ENCODE measurements at places on chromosomes 6 and 20.

GRCh38 chr6:90442366-90442765 is 144.5 kb downstream of the MAP3K7 start:
- no peak for DNase-seq

DNA sequence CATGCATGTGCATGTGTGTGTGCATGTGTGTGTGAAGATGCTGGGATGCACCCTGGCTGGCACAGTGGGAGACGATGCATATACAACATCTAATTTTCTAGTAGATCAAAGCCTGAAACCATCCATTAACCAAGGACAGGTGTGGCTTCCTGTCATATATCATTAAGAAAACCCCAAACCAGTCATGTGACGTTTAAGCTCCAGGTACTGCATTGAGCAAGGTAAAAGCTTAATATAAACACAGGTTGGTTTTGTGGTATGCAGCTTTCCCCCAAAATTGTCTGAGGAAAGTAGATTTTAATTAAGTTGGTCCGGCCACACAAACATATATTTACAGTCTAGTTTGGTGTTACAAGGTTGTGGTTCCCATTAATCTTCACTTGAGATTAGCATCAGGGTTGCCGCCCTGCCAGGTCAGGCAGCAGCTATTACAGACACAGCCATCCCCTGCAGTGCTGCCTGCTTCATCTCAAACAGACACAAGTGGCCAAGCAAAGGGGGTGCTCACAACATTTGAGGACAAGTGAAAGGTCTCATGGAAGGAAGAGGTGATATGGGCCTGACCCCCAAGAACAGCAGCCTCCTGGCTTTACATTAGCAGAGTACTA is 48.6 kb upstream of the NAA20 start:
- DNase-seq: no peak

- peak; percentile 45 for DNase-seq
These were observed 18.7 kb downstream of the ADRM1 start for GRCh38 chr20:62321521-62321948.

DNA sequence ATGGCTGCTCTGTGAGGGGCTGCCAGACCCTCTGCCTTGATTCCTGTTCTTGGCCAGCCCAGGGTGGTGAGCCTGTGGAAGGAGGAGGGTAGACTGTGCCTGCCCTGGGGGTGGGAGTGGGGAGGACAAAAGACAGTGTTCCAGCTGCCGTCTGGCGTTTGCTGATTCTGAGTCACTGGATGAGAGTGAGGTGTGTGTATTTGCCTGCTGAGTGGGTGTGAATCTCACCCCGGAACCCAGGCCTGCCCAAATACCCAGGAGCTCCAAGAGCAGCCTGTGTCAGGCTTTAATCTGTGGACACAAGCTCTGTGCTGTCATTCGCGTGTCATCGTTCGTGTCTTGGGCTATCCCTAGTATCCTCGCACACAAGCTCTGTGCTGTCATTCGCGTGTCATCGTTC is 2.6 kb upstream of the LKAAEAR1 start:
- DNase-seq: no peak

- no peak for DNase-seq
These were observed 15.6 kb upstream of the CBFA2T2 start for GRCh38 chr20:33474097-33474873.

DNA sequence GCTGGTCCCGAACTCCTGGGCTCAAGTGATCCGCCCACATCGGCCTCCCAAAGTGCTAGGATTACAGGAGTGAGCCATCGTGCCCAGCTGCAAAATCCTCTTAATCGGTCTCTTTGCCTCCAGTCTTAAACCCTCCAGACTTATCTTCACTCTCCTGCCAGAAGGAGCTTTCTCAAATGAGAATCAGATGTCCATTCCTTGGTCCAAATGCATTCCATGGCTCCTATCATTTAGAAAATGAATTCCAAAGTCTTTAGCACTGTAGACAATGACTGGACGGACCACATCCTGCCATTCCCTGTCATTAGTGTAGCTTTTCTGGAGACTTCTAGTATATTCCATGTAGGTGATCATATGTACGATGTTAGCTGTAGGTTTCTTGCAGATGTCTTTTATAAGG is 141.9 kb downstream of the ID4 start:
- DNase-seq: no peak

DNA sequence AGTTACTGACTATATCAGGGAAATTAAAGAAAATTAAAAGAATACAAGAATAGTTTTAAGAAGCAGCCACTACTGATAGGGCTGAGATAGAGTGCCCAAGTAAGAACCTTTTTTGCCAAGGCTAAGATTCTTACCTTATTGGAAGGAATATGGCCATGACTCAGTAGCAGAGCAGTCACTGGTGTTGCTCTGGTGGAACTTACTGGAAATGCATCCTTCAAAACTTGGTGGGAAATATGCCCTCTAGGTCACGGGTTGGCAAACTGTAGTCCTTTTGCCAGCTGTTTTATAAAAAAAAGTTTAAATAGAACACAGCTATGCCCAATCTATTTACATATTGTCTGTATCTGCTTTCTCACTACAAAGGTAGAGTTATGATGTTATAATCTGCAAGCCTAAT is 6.0 kb downstream of the HSF2 start:
- no peak for DNase-seq

GRCh38 chr20:17721802-17722486 is 22.2 kb downstream of the BANF2 start:
- no peak for DNase-seq

DNA sequence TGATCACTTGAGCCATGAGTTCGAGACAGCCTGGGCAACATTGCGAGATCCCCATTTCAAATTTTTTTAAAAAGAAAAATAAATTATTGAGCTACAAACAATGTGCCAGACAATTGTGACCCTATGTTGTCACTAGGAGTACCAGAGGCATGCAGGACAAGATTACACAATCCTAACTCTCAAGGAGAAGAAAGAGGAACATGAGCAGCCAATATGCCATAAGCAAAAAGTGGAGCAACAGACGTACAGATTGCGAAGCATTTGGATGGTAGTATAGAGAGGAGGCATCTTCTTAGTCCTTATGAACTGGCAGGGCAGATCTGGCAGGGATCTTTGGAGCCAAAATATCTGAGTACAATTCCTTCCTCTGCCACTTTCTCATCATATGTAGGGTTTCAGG is 156.4 kb downstream of the OR2B2 start:
- no peak for DNase-seq

DNA sequence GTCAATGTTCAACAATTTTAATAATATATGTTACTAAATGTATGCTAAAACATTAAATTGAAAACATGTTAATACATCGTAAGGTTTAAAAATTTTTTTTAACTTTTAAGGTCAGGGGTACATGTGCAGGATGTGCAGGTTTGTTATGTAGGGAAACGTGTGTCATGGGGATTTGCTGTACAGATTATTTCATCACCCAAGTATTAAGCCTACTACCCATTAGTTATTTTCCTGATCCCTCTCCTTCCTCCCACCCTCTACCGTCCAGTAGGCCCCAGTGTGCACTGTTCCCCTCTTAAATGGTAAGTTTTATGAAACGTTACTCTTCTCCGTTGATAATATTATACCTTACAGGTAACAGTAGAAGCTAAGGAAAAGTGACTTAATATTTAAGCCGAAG is 15.8 kb downstream of the PDE7B start:
- no peak for DNase-seq

- DNase-seq: no peak
These were observed 578 bp downstream of the CD93 start for GRCh38 chr20:23085436-23086055.

DNA sequence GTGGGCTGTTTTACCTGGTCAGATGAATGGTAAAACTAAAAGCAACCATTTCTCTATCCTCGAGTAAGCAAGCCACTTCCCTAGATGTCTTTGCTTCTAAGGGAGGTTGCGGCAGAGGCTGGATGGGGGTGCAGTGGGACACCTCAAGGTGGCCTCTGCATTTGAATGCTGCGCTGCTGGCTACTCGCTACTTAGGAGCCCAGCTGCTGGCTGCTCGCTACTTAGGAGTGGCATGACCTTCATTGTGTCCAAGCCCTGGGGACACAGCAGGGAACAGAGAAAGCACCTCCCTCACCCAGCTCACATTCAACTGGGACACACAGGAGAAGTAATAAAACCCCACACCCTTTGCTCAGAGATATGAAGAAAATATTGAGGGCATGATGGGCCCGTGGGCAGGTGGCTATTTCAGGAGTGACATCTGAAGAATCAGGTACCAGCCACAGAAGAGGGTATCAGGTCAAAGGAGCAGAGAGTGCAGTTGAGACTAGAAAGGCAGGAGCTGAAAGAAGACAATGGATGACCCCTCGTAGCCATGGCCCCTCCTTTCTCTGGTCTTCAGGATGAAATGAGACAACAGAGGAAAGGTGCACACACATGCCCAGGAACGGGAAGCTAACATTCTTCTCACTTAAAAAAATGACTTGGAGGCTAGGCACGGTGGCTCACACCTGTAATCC is 149.4 kb downstream of the ZMYND8 start:
- DNase-seq: no peak

DNA sequence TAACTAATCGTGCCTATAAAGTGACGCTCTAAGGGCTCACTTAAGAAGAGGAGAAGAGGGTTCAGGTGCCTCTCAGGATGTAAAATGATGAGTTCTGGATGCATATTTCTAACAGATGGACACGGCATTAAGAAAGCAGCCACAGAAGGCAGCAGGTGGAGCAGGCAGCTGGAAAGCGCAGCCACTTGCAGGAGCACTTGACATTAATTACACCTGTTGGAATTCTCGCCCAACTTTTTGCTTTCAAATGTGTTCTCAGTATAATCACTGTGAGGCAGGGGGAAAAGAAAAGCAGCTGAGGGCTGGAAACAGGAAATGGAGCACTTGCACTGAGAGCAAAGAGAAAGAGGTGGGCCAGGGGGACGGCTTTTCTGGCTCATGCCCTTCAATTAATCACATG is 164.2 kb downstream of the NKAIN2 start:
- no peak for DNase-seq

- no peak for DNase-seq
These were observed 17.7 kb downstream of the DSP start for GRCh38 chr6:7559196-7559595.

GRCh38 chr6:157579467-157580031 is 198.6 kb downstream of the ZDHHC14 start:
- no peak for DNase-seq

- DNase-seq: no peak
These were observed 484.1 kb upstream of the HTR1E start for GRCh38 chr6:86453232-86453631.

DNA sequence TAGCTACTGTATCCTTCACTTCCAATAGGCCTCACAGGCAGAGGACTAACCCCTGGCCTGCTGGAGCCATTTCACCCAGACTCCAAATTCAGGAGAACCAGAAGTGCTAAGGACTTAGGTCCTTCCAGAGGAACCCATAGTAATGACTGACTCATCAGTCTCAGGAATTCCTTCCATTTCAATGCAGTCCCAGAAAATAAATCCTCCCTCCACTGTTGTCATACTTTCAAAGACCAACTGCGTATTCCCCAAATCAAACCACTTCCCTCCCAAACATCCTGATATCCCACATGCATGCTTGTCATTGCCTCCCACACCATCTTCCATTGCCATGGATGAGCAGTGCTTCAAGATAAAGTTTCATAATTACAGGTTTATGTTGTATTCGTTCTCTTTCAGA is 31.8 kb upstream of the NT5E start:
- DNase-seq: no peak

GRCh38 chr6:149642829-149643580 is 5.5 kb downstream of the KATNA1 start:
- DNase-seq: no peak

- DNase-seq: no peak
These were observed 30.5 kb downstream of the QRSL1 start for GRCh38 chr6:106659859-106660258.

GRCh38 chr6:3938715-3939367 is 89.7 kb downstream of the FAM50B start:
- no peak for DNase-seq

DNA sequence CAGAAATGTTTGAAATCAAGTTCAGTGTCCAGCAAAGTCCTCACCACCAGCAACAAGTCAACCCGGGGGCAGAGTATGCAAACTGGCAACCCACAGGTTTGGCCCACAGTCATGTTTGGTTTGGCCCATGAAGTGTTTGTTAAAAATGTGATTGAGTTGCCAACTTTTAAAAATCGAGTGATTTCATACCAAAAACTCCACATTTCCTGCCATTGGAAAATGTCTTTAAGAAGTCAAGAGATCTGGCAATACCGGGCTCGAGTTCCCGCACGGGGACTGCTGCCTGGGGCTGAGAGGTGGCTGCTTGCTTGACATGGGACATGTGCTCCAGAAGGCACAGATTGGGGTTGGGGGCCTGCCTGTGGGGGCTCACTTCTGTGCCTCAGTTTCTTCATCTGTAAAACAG is 36.1 kb downstream of the PREX1 start:
- DNase-seq: no peak

- no peak for DNase-seq
These were observed 127.9 kb downstream of the ZFAND3 start for GRCh38 chr6:37947468-37947867.

GRCh38 chr6:140729521-140729920 is 1355.1 kb upstream of the CITED2 start:
- DNase-seq: no peak

GRCh38 chr6:1082285-1082935 is 229.5 kb upstream of the FOXQ1 start:
- DNase-seq: no peak

DNA sequence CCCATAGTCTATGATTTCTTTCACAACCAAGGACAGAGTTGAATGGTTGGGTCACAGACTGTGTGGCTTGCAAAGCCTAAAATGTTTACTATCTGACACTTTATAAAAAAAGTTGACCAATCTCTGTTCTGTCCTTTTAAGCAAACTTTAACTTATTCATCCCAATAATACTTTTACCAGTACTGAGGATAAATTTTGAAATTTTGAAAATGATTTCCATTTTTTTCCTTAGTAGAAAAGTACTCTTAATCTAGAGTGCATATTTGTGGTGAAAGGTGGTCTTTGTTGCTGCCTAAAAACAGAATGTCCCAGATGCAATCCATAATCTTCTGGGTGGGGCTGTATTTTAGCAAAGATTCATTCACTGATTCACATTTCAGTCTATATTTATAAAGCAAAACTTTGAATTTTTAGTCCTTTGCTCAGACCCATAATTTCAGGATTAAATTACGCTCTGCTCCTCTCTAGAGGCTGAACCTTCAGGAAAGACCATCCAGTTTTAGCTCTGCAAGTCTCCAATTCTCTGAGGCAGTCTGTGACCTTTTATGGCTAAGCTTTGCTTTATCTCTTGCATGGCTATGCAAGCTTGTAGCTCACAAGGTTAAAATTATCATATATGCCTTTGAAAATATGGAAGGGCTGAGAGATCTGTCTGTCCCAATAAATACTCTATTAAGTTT is 573.5 kb downstream of the COL12A1 start:
- no peak for DNase-seq

GRCh38 chr6:149239573-149240209 is 77.8 kb upstream of the TAB2 start:
- DNase-seq: no peak

- DNase-seq: no peak
These were observed 21.5 kb upstream of the MAS1L start for GRCh38 chr6:29509239-29509638.

- DNase-seq: peak; percentile 29
These were observed 2.1 kb upstream of the HIVEP2 start for GRCh38 chr6:142946924-142947713.

DNA sequence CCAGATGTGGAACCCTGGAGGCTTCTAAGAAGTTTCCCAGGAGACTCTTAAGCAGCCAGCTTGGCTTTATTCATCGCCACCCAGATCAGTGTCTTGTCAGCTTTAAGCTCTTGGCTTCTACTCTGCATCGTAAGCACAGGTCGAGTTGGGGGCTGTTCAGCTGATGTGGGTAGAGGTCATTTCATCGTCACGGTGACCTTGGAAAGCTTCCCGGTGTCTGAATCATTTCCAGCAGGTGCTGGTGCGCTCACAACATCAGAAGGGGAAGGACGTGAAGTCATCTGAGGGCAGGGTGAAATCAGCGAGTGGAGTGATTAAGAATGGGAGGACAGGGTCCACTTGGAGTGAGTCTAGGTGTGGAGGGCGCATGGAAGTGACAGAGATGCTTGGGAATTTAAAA is 112.6 kb downstream of the SASH1 start:
- DNase-seq: no peak

All from T1000 (cell line).